Testis (tissue), 5 donors: ENCODE measurements at places on chromosomes 11 and 22.

GRCh38 chr11:102188488-102188887, 78.2 kb downstream of the YAP1 start:
- no peak for DNase-seq

DNA sequence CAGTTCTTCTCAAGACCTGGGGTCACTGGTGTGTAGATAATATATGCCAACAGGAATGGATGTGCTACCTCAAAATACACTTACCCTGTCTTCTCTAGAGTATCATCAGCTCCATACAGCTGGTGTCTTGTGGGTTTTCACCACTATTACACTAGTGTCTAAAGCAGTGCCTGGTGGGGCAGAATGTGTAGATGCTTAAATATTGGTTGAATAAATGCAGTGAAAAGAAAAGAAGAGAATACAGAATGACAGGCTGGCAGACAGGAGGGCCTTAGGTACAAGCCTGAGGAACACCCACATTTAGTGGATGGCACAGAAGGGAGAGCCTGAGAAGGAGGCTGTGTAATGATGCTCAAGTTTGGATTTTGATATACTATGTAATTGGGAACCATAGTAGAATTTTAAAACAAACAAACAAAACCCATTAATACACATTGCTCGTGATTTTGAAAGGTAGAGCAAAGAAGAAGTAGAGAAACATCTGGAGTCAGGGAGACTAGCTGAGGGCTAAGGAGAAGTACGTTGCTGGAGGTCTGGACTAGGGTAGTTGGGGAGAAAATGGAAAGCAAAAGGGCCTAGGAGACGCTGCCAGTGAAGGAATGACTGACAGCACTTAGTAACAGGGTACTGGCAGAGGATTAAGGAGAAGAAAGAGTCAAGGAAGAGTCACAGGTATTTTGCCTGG, 20.5 kb upstream of the RAG2 start:
- DNase-seq, result no peak

- DNase-seq, result no peak
Measured at GRCh38 chr22:38432264-38432663, 22.7 kb downstream of the KCNJ4 start.

DNA sequence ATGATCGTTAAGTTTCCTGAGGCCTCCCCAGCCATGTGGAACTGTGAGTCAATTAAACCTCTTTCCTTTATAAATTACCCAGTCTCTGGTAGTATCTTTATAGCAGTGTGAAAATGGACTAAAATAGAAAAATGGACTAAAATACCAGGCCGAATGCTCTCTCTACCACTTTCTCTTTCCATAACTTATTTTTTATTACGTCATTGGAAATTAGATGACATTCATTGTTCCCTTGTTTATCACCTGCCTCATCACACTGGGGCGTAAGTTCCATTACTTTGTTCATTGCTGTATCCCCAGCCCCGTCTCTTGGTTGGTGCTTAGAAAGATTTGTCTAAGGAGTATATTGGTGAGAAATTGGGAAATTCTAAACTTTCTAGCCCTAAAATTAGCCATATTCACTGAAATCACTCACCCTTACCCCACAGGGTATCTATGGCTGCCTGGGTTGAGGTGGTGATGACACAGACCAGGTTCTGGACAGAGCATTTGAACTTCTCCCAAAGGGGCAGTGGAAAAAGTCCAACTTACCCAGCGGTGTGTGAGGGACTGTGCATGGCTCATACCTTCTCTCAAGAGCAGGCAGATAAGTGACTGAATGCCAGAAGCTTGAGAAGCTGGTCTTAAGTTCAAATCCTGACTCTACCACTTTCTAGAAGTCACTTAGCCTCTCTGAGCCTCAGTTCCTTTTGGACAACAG, 50.9 kb upstream of the TP53I11 start:
- DNase-seq, result no peak

DNA sequence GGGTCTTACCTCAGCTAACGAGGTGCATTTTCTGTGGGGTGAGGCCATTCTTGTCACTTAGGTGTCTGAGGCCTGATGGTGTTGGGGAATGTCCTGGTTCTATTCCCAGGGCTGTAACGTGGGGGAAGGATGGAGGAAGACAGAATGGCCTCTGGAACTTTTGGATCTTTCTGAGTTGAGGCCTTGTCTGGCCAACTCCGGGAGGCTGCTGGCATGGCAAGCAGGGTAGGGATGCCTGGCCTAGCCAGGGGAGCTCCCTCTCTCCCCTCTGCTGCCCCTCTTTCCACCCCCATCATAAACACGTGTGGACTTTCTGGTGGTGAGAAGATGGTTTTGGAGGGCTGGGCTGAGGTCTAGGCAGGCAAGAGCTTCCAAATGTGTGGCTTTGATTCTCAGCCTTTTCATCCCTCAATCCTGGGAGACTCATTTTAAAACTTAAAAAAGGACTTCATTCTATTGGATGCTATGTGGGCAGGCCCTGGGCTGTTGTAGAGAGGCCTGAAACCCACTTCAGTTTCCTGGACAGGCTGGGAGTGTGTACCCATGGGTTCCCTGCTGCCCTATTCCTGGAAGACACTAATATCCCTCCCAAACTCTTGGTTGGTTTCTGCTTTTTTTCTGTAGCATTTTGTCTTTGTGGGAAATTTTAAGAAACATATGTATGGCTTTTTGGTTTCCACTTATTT, 30.9 kb downstream of the ZBTB16 start:
- DNase-seq, result no peak

GRCh38 chr11:44875037-44875436, 75.6 kb downstream of the TP53I11 start:
- no peak for DNase-seq

DNA sequence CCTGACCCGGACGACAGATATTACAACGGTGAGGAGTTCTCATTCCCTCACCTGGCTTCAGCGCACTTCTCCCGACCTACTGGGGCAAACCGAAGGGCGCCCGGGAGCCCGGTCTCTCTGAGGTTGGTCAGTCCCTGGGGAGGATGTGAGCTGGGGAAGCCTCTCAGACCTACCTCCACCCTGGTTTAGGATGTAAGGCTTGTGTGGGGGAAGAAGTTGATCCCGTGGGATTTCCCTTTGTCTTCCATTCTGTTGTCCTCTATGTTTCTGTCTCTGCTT, 12.3 kb downstream of the ROBO3 start:
- no peak for DNase-seq

GRCh38 chr22:27748751-27749191, 52.8 kb downstream of the MN1 start:
- peak; percentile 34 for DNase-seq

DNA sequence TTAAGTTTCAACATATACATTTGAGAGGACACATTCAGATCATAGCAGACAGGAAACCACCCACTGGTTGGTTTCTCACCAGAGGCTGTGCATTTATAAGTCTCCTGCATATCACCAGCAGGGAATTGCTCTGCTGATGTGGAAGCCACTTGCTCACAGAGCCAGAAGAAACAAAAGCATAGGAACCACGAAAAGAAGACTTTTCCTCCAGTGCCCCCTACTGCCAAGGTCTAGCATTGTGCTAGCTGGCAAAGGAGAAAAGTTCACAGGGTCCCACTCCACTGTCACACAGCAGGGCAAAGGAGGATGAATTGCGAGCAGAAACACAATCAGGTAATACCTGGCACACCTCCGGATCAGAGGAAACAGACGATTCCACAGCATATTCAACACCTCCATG, 28.9 kb upstream of the ISX start:
- no peak for DNase-seq

GRCh38 chr22:50694099-50694605, 21.5 kb downstream of the SHANK3 start:
- no peak for DNase-seq

GRCh38 chr11:587978-588380, 11.7 kb downstream of the PHRF1 start:
- DNase-seq, result no peak

GRCh38 chr11:44095506-44096359, at the start of gene EXT2:
Gene EXT2, plus strand, starts transcription at chr11:44095678. Its CDS starts 12,035 bp downstream, at chr11:44107713.
- DNase-seq, result peak; percentile 91
